ENCODE measurements at places on chromosomes 3 and 15.

DNA sequence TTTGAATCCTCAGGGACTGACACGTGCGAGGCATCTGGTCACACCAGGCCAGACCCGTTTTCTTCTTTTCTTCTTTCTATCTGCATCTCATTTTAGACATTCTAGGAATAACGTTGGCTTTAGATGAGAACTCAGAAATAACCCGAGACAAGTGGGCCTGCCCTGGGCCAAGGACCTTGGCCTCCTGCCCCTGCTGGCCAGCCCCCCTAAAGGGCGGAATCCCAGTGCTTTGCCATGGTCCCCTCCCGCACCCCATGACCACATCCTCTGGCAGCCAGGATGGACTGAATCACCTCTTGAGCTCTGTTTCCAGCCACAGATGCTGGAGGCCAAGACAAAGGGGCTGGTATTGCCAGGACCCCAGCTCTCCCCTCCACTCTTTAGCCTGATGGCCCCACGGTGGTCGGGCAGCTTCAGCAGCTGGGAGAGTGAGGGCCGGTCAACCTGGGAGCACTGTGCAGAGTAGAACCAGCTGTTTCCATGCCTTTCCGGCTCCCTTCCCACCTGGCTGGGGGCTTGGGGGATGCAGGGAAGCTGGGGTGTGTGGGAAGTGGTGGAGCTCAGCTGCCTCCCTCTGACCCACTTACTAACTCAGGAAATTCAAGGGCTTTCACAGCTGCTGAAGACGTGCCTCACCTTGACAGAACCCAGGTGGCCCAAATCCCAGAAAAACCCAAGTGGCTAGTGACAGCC is 190.9 kb downstream of the FAM43A start:
- no peak for DNase-seq

GRCh38 chr3:67437090-67437489 is 217.3 kb downstream of the SUCLG2 start:
- DNase-seq, result no peak

DNA sequence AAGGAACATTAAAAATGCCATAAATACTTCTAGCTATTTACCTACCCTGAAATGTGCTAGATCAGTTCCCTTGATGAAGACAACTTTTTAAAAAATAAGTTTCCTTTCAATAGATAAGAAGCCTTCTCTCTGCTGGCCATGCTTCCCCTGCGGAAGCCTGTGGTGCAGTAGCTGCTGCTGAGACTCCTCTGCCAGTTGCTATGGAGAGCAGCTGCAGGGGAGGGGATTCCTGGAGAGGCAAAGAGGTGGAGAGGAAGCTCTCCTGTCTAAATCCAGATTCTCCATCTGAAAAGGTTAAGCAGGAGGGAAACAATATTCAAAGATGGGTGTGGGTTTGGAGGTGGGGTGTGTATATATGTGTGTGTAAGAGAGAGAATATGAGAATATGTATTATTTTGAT is 69.8 kb upstream of the BFSP2 start:
- no peak for DNase-seq

- peak; percentile 87 for DNase-seq
Observed at GRCh38 chr3:169662132-169662842, 1.2 kb downstream of the MECOM start.

GRCh38 chr3:50573566-50574443 is 4.5 kb downstream of the HEMK1 start:
- DNase-seq, result no peak

GRCh38 chr3:151579571-151580270 is 118.9 kb upstream of the IGSF10 start:
- peak; percentile 32 for DNase-seq

- DNase-seq, result no peak
Observed at GRCh38 chr15:77387365-77388105, 32.4 kb downstream of the PEAK1 start.
